ENCODE measurements at places on chromosomes 11 and 22. TPM values are rescaled to one million over a fixed set of nuclear protein-coding genes. Genes with fewer than 3 reads are reported as not detected.

OR2AG1 gene
- not detected for total RNA-seq

HBE1 gene
- not detected for total RNA-seq

LAYN gene
- 1.8 TPM for total RNA-seq

RGL4 gene
- total RNA-seq: not detected

TAF6L gene
- total RNA-seq: 26.7 TPM

HBD gene
- total RNA-seq: not detected

SYT7 gene
- total RNA-seq: under 0.01 TPM

ZP1 gene
- total RNA-seq: not detected

TPH1 gene
- total RNA-seq: not detected
